ENCODE measurements at places on chromosomes 11 and 22.

GRCh38 chr11:67240576-67241389 is 25.5 kb upstream of the GRK2 start:
- peak; percentile 59 for DNase-seq

- DNase-seq, result no peak
Observed at GRCh38 chr11:93000511-93001476, 31.3 kb downstream of the MTNR1B start.

DNA sequence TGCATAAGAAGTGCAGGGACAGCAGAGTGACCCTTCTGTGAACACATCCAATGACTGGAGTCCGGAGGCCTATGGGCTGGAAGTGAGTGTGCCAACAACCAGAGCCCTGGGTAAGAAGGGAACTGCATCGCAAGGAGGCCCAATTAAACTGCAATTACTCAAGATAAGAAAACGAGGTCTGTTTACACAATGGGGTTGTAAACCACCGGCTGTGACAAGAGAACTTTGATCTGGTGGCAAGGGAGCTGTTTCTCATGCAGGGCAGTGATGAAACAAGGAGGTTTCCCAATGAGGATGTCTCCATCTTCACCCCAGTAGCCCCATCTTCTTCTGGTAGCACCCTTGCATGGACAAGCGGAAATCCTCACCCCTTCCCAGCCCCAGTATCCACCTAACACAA is 21.5 kb downstream of the ETS1 start:
- DNase-seq, result no peak

DNA sequence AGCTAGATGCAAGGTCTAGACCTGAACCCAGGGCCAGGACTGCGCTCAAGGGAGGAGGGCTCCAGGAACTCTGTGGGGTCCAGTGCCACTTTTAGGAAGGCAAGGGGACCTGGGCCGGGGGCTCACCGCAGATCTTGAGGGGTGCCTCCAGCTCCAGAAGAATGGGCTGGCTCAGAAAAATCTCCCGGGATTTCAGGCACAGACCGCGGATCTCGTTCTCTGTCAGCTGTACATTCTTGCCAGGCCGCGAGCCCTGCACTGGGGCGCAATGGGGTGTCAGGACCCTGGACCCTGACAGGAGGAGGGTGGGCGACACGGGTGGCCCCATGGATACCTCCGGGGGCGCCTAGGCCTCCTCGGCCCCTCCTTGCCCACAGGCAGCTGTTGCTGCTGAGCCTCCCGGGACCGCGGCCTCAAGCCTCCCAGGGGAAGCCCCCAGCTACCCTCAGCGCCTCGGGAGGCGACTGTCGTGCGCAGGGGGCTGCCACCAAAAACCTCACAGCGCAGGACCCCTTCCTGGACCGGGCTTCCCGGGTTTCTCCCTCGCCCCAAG is 640 bp downstream of the PPP1CA start:
- DNase-seq, result no peak

DNA sequence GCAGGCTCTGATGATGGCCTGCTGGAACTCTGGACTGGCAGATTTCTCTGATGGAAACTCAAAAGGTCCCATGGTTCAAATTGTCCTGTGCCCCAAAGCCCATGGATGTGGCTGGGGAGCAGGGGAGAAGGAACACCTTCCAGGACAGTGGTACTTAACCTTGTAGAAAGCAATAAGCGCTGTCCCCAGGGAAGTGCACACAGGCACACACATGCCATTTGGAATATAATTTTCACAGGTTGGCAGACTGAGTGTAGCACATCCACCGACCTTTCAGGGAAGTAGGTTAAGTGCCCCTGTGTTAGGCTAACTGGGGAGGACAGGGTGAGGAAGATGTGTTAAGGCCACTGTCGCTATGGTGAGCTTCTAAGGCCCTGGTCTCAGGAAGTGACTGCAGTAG is 17.8 kb downstream of the DDX25 start:
- no peak for DNase-seq
